Fibroblast of skin of abdomen (primary cell): ENCODE measurements at places on chromosomes 2 and 18.

DNA sequence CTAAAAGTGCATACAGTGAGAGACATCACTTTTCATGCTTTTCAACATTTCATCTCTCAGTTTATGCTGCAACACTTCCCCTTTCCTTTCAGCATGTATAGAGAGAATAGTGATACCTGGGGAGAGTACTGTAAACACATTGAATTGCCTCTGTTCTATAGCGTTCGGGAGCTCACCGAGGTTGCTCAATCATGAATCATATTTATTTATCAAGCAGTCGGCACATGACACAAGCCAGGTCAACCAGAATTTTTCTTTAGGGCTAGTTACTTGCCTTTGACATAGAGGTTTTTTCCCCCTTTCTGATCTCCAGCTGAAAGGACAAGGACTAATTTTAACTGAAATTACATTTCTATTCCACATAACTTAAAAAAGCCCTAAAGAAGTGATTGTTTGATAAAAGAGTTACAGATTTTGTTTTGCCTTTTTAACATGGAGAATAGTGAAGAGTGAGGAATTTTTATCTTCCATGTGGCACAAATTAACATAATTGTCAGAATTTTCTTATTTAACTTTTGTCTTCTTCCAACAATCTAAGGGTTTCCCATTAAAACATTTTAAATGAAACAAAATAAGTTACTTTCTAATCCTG, 690.9 kb upstream of the TMEFF2 start:
- DNase-seq, result no peak

GRCh38 chr2:142872882-142873724, 4.4 kb upstream of the KYNU start:
- peak; percentile 71 for DNase-seq

DNA sequence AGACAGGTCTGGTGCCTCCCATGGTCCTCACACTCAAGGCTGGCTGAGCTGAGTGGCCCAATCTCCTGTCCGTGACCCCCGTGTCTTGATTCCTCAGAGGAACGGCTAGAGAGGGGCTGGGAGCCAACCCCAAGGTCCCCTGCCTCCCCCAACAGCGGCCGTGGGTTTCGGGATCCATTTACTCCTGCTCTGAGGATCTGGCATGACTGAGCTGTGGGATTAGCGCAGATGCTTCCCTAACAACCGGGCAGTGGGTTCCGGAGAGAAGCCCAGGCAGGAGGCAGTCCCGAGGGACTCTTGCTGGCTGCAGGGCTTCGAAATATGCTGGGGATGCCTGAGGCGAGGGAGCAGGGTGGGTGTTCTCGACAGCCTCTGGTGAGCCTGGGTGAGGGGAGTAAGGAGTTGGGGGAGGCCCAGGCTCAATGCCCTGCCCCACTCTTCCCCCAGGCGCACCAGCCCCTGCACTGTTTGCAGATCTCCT, 18.9 kb downstream of the GPR35 start:
- DNase-seq, result no peak

DNA sequence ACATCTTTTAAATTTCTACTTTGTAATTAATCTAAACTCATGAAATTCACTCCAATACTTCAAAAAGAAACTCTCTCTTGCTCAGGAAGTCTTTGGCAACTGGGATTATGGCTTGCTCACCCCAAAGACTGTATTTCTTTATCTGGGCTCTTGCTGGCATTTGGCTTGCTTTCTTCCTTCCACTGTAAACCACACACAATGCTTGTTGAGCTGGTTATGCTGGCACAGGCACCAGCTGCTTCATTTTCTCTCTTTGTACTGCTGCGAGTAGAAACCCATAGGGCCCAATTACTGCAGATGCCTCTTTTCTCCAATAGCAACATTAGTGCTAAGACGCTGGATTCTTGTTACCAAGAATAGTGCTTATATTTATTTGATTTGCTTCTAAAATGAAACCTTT, 51.4 kb downstream of the SLC38A11 start:
- DNase-seq, result no peak

GRCh38 chr2:9291866-9292265, 85.3 kb downstream of the ASAP2 start:
- no peak for DNase-seq

GRCh38 chr2:106581755-106582147, 94.6 kb downstream of the CD8B2 start:
- DNase-seq, result no peak
